Activated CD4-positive, alpha-beta T cell treated with anti-CD3 and anti-CD28 coated beads for 36 hours (primary cell): ENCODE measurements at places on chromosomes 6 and 20. TPM values are rescaled to one million over a fixed set of nuclear protein-coding genes. Genes with fewer than 3 reads are reported as not detected.
A peak's percentile ranks its signal among the peaks of the same experiment; 100 is the strongest.

SRMS gene
- not detected for total RNA-seq

TGM3 gene
- total RNA-seq = not detected

DNA sequence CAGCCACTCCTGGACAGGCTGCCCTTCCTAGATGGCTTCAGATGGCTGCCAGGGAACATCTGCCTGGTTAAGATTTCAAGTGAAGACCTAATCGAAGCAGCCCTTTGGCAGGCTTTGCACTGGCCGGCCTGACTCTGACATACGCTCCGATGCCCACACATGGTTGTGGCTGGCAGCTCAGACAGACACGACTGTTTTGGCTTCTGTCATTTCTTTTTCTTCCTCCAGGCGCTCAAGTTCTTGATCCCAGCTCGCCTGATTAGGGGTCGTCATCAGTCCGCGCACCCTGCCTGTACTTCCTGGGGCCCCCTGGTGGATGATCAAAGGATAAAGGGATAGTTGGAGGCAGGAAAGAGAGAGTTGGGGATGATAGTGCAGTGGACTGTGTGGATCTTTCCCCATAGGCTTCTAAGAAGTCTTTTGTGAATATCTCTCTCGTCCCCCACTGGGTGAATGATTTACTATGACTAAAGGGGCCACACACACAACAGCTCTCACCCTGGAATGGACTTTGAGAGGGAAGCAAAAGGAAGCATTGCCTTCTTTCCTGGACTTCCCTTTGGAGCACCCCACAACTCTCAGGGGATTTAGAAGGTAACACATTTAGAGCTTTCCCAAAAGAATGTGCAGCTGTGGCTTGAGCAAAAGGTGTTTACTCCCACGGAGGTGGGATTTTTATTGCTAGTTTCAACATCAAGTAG, 21.4 kb upstream of the TRAM2 start:
- DNase-seq = peak; percentile 59

- DNase-seq = peak; percentile 94
These were observed 8.8 kb downstream of the PXDC1 start for GRCh38 chr6:3742426-3743344.

DNA sequence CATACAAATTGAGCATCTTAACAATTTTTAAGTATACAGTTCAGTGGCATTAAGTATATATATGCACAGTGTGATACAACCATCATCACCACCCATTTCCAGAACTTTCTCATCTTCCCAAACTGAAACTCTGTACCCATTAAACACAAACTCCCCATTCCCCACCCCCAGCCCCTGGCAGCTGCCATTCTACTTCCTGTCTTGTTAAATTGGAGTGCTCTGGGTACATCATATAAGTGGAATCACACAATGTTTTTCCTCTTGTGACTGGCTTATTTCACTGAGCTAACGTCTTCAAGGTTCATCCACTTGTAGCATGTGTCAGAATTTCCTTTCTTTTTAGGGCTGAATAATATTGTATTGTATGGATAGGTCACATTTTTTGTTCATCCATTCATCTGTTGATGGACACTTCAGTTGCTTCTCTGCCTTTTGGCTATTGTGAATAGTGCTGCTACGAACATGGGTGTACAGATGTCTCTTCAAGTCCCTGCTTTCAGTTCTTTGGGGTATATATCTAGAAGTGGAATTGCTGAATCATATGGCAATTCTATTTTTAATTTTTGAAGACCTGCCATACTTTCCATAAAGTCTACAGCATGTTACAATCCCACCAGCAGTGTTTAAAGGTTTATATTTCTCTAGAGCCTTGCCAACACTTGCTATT, 19.6 kb upstream of the RREB1 start:
- DNase-seq = peak; percentile 30

DNA sequence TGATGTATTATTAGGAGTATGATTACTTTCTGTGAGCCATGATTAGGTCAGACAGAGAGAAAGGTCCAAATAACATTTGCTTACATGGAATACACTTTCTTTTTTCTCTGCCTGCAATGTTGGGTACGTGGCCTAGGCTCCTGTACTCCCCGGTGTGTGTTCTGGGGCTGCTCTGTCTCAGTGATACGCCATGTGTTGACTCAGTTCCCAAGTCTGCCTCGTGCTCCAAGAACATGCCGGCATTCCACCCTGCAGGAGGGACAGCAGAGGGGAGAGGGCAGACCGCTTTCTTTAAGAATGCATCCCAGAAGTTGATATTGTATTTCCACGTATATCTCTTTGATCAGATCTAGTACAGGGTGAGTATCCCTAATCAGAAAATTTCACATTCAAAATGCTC, 33.3 kb upstream of the THBS2 start:
- DNase-seq = no peak
